ENCODE measurements at places on chromosomes 4 and X. TPM values are rescaled to one million over a fixed set of nuclear protein-coding genes. Genes with fewer than 3 reads are reported as not detected.

GRCh38 chrX:130039847-130040246 lies 57.4 kb downstream of the BCORL1 start:
- H3K27me3 ChIP-seq = no peaks in the 10 kb centered on the region
- H3K4me1 ChIP-seq = no peaks in the 10 kb centered on the region
- no peaks in the 10 kb centered on the region for H3K36me3 ChIP-seq
- H3K27ac ChIP-seq = no peak overlapping the region
- no peak overlapping the region for H3K4me3 ChIP-seq
- no peak for DNase-seq

The LNX1 gene
- not detected for total RNA-seq

DNA sequence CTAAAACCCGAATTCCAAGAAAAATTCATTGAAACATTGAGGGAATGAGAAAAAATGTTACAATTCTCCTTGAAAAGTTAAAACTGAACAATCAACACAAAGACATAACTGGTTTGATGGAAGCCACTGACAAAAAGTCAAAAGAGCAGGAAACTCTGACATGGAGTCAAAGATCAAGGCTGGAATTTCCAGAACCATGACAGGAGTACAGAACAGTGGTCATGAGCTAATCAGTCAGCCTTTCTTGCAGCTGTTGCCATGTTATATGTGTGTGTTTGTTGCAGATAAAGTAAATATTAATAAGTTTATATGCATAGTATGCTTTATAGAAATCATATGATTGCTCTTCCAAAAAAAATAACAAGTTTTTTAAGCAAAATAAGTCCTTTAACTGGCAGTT lies 184.7 kb upstream of the HCCS start:
- no peaks in the 10 kb centered on the region for H3K27me3 ChIP-seq
- no peak overlapping the region for H3K27ac ChIP-seq
- no peak for DNase-seq
- no peaks in the 10 kb centered on the region for H3K4me1 ChIP-seq
- H3K36me3 ChIP-seq = no peaks in the 10 kb centered on the region
- H3K4me3 ChIP-seq = no peak overlapping the region

DNA sequence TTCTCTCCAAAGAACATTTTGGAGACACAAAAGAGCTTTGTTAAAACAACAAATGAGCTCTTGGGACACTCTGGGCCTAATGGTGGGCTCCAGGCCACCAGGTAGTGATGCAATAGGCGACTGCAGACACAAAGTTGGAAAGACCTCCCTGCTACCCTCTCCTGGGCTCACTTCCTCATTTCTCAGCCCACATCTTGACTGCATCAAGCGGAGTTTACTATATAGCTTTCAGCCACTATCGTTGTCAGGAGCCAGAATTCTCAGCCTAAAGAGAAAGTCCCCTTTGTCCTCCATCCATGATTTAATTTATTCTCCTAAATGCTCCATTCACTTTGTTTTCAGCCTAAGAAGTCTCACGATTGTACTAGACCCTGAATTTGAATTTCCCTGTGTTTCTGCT lies 114.9 kb downstream of the EFHC2 start:
- H3K36me3 ChIP-seq = no peaks in the 10 kb centered on the region
- H3K27me3 ChIP-seq = no peaks in the 10 kb centered on the region
- no peak for DNase-seq

DNA sequence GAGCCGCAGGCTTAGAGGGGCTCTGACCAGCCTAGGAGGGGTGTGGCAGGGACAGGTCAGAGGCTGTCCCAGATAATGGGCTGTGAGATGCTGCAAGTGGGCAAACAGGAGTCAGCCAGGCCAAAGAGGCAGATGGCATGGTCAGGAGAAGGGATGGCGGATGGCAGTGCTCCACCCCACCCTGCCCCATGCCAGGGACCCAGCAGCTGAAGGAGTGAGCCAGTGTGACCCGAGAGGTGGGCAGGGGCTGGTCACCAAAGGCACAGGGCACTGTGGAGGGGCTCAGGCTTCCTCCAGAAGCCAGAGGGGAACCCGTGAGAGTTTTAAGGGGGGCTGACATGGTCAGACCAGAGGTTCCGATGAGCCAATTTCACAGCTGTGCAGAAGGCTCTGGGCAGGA lies 96.9 kb downstream of the WFS1 start:
- no peaks in the 10 kb centered on the region for H3K36me3 ChIP-seq
- H3K27ac ChIP-seq = no peak overlapping the region
- no peak overlapping the region for H3K4me3 ChIP-seq
- peaks cover 42% of the 10 kb centered on the region for H3K27me3 ChIP-seq
- DNase-seq = no peak

DNA sequence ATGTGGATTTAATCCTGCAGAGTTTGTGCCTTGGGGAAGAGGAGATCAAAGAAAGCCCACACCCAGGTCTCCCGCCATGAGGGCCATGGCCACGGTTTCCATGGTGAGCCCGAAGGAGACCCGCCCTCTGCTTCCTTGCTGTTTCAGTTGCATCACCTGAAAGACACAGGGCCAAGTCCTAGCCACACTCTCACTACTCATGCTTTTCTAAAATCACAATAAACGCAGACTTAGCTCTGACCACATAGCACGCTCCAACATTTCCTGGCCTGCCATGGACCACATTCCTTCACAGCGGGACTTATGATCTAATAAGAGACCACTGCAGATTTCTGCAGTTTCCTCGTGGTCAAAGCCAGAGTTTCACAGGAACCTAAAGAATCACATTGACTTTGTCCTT lies 426.0 kb upstream of the NR3C2 start:
- no peaks in the 10 kb centered on the region for H3K4me1 ChIP-seq
- H3K36me3 ChIP-seq = no peaks in the 10 kb centered on the region
- H3K27me3 ChIP-seq = peaks cover 4% of the 10 kb centered on the region
- no peak overlapping the region for H3K4me3 ChIP-seq
- DNase-seq = no peak

DNA sequence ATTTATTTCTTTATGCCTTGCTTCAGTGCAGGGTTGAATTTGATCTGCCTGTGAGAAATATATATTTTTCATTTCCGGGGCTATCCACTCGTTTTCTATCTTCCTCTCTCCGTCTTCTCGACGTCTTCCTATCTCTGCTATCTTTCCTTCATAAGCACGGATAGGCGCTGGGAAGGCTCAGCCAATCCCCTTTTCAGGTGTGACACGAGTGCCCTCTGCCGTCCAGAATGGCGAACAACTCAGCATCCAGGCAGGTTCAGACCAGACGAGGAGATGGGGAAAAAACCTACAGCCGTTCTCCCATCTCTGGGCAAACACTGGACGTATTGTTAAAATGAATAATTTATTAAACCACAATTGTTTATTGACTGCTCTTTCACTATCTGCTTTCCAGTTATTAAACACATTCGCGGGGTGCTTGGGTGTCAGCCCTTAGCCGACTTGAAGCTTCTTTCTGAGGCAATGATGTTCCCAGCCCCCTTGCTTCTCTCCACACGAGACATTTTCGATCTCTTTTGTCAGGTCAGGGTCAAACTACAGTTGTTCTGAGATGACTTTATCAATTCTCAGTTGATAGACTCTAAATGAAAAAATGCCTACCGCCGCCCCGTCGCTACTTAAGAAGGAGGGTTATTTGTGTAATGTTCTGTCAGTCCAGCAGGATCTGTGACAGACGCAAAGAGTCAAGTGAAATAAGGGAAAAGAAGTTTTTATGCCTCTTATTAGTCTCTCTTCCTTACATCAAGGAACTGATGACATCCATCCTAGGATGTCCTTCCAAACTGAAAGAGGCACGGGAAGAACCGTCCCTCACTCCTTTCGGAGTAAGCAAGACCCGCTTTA lies 96.3 kb upstream of the NOCT start:
- H3K4me1 ChIP-seq = peaks cover 3% of the 10 kb centered on the region
- no peak overlapping the region for H3K27ac ChIP-seq
- H3K36me3 ChIP-seq = no peaks in the 10 kb centered on the region
- H3K27me3 ChIP-seq = peaks cover 22% of the 10 kb centered on the region
- DNase-seq = no peak

The TECRL gene
- not detected for total RNA-seq

DNA sequence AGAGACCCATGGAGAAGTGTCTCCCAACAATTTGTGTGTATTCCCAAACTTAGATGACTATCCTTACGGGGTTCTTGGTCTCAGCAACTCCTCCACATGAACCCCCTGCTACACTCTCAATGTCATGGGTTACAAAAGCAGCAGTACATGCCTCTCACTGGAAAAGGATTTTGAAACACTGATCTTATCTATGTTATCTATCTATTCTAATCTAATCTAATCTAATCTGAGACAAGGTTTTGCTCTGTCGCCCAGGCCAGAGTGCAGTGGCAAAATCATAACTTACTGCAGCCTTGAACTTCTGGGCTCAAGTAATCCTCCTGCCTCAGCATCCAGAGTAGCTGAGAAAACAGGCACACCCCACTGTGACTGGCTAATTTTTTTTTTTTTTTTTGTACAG lies 19.3 kb downstream of the TSPAN5 start:
- H3K27ac ChIP-seq = peak overlapping the region; percentile 97
- peaks cover 31% of the 10 kb centered on the region for H3K4me1 ChIP-seq
- H3K36me3 ChIP-seq = peaks cover 4% of the 10 kb centered on the region

The SPATA4 gene
- total RNA-seq = not detected

The ARHGEF6 gene
- 68.6 TPM for total RNA-seq

The TRPC3 gene
- total RNA-seq = not detected

GRCh38 chrX:17826609-17827496 lies 34.2 kb downstream of the RAI2 start:
- no peak overlapping the region for H3K27ac ChIP-seq
- no peak for DNase-seq
- H3K4me3 ChIP-seq = no peak overlapping the region

The PNMA6A gene
- 0.20 TPM for total RNA-seq

The SPANXC gene
- not detected for total RNA-seq

GRCh38 chrX:41561045-41561444 lies 113.9 kb downstream of the NYX start:
- peaks cover 28% of the 10 kb centered on the region for H3K4me1 ChIP-seq
- no peak for DNase-seq
- H3K27me3 ChIP-seq = no peaks in the 10 kb centered on the region
- H3K36me3 ChIP-seq = no peaks in the 10 kb centered on the region
- peak overlapping the region; percentile 67 for H3K27ac ChIP-seq

- H3K4me1 ChIP-seq = peaks cover 25% of the 10 kb centered on the region
- H3K27me3 ChIP-seq = no peaks in the 10 kb centered on the region
- H3K36me3 ChIP-seq = no peaks in the 10 kb centered on the region
- H3K27ac ChIP-seq = no peak overlapping the region
- H3K4me3 ChIP-seq = no peak overlapping the region
Observed at GRCh38 chr4:101218894-101219293, 128.4 kb downstream of the PPP3CA start.

DNA sequence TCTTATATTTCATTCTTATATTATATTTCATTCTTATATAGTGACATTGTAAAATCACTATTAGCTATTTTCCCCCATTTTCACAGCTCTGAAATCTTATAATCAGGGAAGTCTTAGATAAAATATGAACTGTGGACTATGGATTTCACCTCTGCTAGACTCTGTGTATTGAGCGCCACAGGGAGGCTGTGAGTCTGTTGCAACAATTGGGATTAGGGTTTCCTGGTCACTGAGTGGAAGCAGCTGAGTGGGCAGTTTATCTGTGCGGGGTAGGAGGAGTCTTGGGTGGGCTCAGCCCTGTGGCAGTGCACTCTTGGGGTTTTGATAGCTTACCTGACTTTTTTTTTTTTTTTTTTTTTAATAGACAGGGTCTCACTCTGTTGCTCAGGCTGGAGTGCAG lies 249.5 kb downstream of the PTTG2 start:
- no peak overlapping the region for H3K27ac ChIP-seq
- H3K36me3 ChIP-seq = no peaks in the 10 kb centered on the region
- DNase-seq = no peak
- peaks cover 10% of the 10 kb centered on the region for H3K27me3 ChIP-seq

- H3K36me3 ChIP-seq = no peaks in the 10 kb centered on the region
- H3K4me3 ChIP-seq = no peak overlapping the region
- no peak for DNase-seq
- no peaks in the 10 kb centered on the region for H3K4me1 ChIP-seq
- H3K27me3 ChIP-seq = no peaks in the 10 kb centered on the region
Observed at GRCh38 chrX:104742355-104742754, 176.4 kb downstream of the IL1RAPL2 start.

- no peaks in the 10 kb centered on the region for H3K4me1 ChIP-seq
- H3K27me3 ChIP-seq = peaks cover 32% of the 10 kb centered on the region
- H3K36me3 ChIP-seq = peaks cover 5% of the 10 kb centered on the region
- no peak overlapping the region for H3K4me3 ChIP-seq
- DNase-seq = no peak
- H3K27ac ChIP-seq = no peak overlapping the region
Observed at GRCh38 chr4:89193843-89194242, 82.5 kb downstream of the TIGD2 start.

GRCh38 chrX:56757327-56757726 lies 28.3 kb downstream of the NBDY start:
- no peak overlapping the region for H3K4me3 ChIP-seq
- H3K27me3 ChIP-seq = no peaks in the 10 kb centered on the region
- no peak overlapping the region for H3K27ac ChIP-seq
- H3K4me1 ChIP-seq = peaks cover 32% of the 10 kb centered on the region

DNA sequence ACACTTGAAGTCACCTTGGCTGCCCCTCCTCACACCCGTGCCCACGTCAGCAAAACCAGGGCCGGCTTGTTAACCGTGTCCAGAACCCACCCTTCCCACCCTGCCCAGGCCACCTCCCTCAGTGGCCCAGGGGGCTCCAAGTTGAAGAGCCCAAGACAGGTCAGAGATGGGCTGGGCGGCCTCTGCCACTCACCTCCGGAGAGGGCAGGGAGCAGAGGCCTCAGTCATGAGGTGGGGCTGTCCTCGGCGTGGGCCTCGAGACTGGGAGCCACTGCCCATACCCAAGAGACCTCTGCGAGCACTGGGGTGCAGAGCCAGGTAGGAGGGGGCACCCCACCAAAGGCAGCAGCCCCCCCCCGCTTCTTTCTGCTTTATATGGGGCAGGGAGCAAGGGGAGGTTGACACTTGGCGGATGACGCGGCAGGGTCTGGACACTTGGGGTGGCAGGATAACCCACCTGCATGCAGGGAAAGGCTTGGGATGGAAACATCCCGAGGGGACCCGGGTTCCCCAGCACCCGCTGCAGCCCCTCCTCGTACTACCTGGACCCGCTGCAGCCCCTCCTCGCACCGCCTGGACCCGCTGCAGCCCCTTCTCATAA lies 38.0 kb upstream of the SPON2 start:
- H3K27me3 ChIP-seq = no peaks in the 10 kb centered on the region
- no peak overlapping the region for H3K4me3 ChIP-seq
- no peak overlapping the region for H3K27ac ChIP-seq
- DNase-seq = no peak
- H3K4me1 ChIP-seq = peaks cover 10% of the 10 kb centered on the region

DNA sequence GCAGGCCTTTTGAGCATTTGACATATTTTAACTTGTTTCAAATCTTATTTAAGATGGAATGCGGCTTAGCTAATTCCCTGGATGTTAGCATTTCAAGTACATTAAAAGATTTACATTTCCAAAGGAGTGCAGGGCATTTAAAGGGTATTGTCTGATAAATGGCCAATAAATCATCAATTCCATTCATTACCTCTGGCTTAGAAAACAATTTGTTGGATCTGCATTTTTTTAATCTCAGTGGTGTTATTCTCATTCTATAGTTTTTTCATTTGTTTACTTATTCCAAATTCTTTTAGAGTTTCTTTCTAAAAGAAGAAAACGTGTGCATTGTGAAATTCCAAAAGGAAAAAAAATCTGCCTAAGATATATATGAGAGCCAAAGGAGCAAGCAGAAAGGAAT lies 1.3 kb upstream of the NLRP2B start:
- H3K27me3 ChIP-seq = no peaks in the 10 kb centered on the region
- no peak overlapping the region for H3K27ac ChIP-seq
- H3K36me3 ChIP-seq = no peaks in the 10 kb centered on the region
- no peak overlapping the region for H3K4me3 ChIP-seq
- no peaks in the 10 kb centered on the region for H3K4me1 ChIP-seq
